Thyroid gland (tissue), 4 donors: ENCODE measurements at places on chromosomes 6 and 20. TPM values are rescaled to one million over a fixed set of nuclear protein-coding genes. Genes with fewer than 3 reads are reported as not detected.

DNA sequence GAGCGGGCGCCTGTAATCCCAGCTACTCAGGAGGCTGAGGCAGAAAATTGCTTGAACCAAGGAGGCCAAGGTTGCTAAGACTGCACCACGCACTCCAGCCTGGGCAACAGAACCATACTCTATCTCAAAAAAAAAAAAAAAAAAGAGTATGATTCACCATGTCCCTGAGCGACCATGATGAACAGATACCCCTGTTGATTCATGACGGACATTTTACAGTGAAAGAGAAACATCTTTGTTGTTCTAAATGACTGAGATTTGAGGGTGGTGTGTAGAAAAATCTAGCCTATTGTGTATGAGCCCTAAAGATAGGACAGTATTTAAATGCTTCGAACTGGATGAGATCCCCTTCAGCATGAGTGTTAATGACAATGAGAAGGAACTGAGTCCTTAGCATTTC lies 32.8 kb downstream of the RBM24 start:
- H3K27ac ChIP-seq = no peak overlapping the region
- H3K4me3 ChIP-seq = no peak overlapping the region
- no peaks in the 10 kb centered on the region for H3K27me3 ChIP-seq
- H3K36me3 ChIP-seq = no peaks in the 10 kb centered on the region
- H3K4me1 ChIP-seq = no peaks in the 10 kb centered on the region
- no peak for DNase-seq

DNA sequence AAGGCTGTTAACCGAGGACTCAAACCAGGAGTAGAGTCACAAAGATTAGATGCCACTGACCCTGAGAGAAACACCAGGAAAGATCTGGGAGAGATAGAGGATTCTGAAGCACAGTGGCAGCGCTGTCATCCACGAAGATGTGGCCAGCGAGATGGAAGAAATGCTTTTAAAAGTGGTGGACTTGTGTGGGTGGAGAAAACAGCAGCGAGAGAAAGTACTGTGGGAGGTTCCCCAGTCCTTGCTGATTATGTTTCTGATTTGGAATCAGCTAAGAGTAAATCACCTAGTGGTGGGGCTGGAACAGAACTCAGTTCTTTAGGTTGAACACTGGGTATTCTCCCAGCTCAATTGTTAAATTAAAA lies 435 bp upstream of the ZNF322 start:
- no peaks in the 10 kb centered on the region for H3K36me3 ChIP-seq
- H3K4me3 ChIP-seq = peak overlapping the region; percentile 11
- no peak for DNase-seq
- peak overlapping the region; percentile 81 for H3K27ac ChIP-seq
- no peaks in the 10 kb centered on the region for H3K27me3 ChIP-seq

Gene IL17A
- total RNA-seq = not detected

GRCh38 chr20:25188218-25188617 lies 7.3 kb upstream of the ENTPD6 start:
- no peak for DNase-seq
- no peak overlapping the region for H3K4me3 ChIP-seq
- H3K4me1 ChIP-seq = no peaks in the 10 kb centered on the region
- H3K36me3 ChIP-seq = no peaks in the 10 kb centered on the region
- no peak overlapping the region for H3K27ac ChIP-seq

Gene PACSIN1
- total RNA-seq = not detected

DNA sequence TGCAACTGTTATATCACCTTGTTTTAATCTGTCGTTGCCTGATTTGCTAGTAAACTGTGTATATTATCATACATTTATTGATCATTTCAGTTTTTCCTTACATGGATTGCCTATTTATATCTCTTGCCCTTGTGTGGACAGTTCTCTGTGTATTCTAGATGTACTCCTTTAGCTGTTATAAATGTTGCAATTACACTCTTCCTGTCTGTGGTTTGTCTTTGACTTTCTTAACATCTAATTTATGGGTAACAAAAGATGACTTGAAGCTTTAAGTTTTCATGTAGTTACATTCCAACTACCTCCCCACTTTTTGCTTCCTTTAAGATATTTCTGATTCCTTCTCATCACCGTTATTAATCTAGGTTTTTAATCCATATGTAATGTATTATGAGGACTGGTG lies 22.6 kb downstream of the PLCB1 start:
- no peak overlapping the region for H3K27ac ChIP-seq
- peaks cover 9% of the 10 kb centered on the region for H3K4me1 ChIP-seq
- no peak overlapping the region for H3K4me3 ChIP-seq
- DNase-seq = no peak

GRCh38 chr6:10434235-10434634 lies 19.4 kb upstream of the TFAP2A start:
- no peak overlapping the region for H3K27ac ChIP-seq
- DNase-seq = no peak
- H3K4me3 ChIP-seq = no peak overlapping the region
- no peaks in the 10 kb centered on the region for H3K27me3 ChIP-seq

Gene BTN2A1
- total RNA-seq = 11.8 TPM

DNA sequence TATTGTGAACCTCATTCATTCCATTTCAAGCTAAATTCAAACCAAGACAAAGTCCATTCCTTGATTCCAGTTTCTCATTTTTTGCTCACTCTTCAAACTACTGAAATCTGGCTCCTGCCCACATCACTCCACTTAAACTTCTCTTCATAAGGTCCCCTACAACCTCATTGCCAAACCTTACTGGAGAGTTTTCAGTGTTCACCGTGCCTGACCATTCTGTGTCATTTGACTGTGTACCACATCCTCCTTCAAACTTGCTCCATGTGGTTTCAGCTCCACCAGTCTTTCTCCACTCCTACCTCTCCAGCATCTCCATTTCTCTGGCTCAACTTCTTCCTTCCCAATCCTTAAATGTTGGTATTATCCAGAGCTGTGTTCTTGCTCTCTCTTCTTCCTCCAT lies 38.5 kb upstream of the TAB2 start:
- DNase-seq = peak; percentile 36
- peaks cover 3% of the 10 kb centered on the region for H3K4me1 ChIP-seq
- H3K27me3 ChIP-seq = no peaks in the 10 kb centered on the region
